Kidney capillary endothelial cell (primary cell): ENCODE measurements at places on chromosomes 11 and 22.

GRCh38 chr11:67558084-67558772, 25.4 kb upstream of the GSTP1 start:
- no peak for DNase-seq

GRCh38 chr11:34358258-34358727, 483 bp upstream of the ABTB2 start:
- DNase-seq = peak; percentile 21

GRCh38 chr11:13114566-13115379, 105.7 kb downstream of the RASSF10 start:
- DNase-seq = no peak

GRCh38 chr22:38774496-38775166, 18.8 kb upstream of the SUN2 start:
- DNase-seq = no peak

GRCh38 chr11:29293825-29294224, 723.0 kb downstream of the KCNA4 start:
- no peak for DNase-seq

DNA sequence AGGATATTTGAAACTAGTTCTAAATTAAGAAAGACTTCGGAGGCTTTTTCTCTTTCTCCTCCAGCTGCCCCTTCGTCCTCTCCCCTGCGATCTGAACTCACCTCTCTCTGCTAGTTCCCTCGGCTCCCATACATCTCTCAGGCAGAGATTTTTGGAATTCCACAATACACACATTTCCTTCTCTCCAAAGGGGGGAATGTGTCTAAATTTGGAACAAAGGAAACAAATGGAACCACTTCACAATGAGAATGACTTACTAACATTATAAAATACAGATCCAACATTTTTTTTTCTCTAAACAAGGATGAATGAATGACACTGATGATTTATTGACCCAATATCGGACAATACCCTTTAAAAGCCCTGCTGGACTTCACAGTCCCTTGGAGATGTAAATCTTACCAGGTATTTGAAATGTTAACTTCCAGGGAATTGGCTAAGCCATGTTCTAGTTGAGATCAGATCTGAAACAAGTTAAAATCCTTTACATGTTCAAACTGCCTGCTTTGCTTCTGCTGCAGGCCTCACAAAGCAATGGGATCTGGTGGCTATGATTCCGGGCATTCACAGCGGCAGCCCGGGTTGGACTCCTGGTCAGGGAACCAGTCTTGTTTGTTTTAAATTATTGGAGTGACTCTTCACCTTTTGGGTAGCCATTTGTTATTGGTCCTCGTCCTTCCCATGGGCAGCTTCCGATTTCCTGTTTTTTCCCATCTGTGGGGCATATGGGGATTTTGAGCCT, 20.5 kb upstream of the GSTP1 start:
- peak; percentile 55 for DNase-seq

DNA sequence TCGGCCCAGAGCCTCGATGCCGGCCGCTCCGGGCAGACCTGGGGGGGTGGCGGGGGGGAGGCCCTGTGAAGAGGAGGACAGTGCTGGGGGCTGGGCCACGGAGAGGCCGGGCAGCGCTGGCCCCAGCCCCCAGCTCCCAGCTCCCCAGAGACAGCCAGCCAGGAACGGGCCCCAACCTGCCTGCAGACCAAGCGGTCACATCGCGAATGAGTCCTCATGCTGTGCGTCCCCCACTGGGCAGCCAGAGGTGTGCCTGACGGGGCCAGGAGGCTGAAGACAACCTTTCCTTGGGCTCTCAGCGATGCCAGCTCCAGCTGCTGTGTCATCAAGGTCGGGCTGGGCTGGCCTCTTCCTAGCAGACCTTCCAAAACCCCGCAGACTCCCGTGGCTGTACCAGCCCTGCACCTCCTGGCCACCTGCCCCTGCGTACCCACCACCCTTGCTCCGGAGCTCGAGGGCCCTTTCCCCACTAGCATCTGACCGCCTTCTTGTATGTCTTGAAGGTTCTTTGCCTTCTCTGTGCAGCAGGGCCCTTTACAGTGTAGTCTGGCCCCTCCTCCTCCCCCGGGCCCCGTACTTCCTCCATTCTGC, 88.4 kb downstream of the CDKN1C start:
- DNase-seq = no peak

GRCh38 chr11:131302836-131303235, 67.6 kb upstream of the NTM start:
- DNase-seq = no peak
